ENCODE measurements at places on chromosomes 12 and 14.

GRCh38 chr12:73935817-73936216, 601.8 kb upstream of the ATXN7L3B start:
- no peak for DNase-seq

DNA sequence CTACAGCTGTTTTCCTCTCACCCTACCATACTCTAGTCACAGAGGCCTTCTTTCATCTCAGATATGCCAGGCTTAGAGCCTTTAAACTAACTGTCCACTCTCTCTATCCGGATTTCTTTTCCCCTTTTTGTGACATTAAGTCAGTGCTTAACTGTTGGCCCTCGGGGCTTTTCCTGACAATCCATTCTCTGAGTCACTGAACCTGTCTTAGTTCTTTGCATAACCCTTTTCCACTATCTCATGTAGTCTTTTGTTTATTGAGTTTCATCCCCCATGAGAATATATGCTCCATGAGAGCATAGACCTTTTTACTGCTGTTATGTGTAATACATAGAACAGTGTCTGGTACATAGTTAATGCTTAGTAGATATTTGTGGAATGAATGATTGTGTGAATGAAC, 68.7 kb downstream of the PLEKHA5 start:
- no peak for DNase-seq

GRCh38 chr12:19474147-19474546, 34.9 kb downstream of the AEBP2 start:
- no peak for DNase-seq

DNA sequence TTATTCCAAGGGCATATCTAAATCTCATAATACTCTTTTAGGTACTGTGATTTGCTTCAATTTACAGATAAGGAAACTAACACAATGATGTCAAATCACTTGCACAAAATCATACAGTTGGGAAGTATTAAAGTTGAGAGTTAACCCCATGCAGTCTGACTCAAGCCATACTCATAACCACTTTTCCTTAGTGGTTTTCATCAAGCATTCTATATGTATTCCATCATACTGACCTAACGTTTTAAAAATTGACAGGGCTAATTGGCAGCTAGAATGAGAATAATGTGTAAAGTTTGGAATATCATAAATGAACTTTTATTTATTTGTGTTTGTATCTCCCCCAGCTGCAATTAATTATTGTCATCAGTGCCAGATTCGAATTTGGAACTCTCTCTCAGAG, 20.9 kb downstream of the PUS7L start:
- no peak for DNase-seq

GRCh38 chr14:44803239-44803905, 158.4 kb downstream of the KLHL28 start:
- peak; percentile 25 for DNase-seq

All from CD4-positive, alpha-beta T cell treated with Interleukin-17A for 1 hour (primary cell).